ENCODE measurements at places on chromosomes 5 and 9. TPM values are rescaled to one million over a fixed set of nuclear protein-coding genes. Genes with fewer than 3 reads are reported as not detected.

- no peak for DNase-seq
These were observed 10.7 kb upstream of the IRX1 start for GRCh38 chr5:3584724-3585531.

- DNase-seq, result no peak
These were observed 8.8 kb upstream of the LCP2 start for GRCh38 chr5:170306381-170306831.

DNA sequence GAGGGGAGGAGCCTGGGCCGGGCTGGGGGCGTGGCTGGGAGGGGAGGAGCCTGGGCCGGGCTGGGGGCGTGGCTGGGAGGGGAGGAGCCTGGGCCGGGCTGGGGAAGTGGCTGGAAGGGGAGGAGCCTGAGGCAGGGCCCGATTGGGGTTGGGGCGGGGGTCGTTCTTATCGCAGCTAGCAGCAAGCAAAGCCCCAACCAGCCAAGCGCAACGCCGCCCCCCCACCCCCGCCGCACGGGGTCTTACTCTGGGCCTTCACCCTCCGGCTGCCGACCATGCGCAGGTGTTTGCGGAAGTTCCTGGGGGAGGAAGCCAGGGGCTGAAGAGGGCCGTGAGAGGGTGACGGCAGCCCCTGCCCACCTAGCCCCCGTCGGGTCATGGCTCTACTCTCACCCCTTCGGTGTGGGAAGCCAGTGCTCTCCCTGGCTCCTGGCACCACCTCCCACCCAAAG, 5.0 kb downstream of the NSMF start:
- peak; percentile 82 for DNase-seq

PAXX gene
- total RNA-seq, result 27.3 TPM

- peak; percentile 55 for DNase-seq
These were observed 10.4 kb upstream of the RXRA start for GRCh38 chr9:134315716-134316448.

DNA sequence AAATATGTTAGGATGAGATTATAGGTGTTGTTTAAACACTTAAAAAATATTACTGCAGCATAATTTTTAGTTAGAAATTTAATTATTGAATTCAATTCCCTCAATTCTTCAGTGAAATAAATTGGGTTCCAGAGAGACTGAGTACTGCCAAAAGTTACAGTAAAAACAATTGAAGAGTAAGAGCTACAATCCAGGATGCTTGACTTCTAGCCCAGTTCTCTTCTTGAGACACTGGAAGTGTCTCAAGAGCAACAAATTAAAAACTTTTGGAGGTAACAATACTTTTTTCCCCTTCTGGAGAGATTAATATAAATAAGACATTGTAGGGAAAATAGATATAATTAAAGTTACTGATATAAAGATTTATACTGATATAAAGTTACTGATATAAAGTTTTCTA, 8.3 kb downstream of the ITGA1 start:
- no peak for DNase-seq

SLC6A18 gene
- not detected for total RNA-seq

- DNase-seq, result no peak
These were observed 19.6 kb downstream of the ROR2 start for GRCh38 chr9:91930475-91930874.

GRCh38 chr5:55037046-55037771, 13.2 kb downstream of the GZMK start:
- DNase-seq, result no peak

DNA sequence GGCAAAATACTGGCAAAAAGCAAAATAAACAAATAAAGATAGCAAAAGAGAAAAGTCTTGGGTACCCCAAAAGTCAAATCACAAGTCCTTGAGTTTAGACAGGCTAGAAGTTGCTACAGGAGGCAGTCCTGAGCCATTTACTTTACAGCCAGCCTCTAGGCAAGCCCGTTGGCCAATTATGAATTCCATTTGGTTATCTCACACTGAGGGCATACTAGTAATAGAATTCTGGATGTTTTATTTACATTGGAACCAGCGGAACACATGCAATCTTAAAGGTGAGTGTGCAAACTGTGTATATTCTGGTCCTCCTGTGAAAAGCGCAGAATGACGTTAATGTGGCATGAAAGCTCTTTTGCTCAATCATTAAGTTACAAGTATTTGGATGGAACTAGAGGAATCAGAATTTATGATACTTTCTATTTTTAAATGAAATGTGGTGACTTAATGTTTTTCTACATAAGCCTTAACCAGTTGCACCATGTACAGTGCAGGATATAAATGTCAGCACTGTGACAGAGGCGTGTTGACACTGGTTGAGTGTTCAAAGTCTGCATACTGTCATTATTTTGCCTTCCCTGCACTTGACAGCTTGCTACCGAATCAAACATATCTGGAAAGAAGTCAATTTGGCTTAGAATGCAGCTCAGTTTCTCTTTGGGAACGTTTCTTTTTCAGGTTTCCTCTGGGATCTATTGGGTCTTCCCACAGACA, 7.9 kb downstream of the GDNF start:
- DNase-seq, result no peak

DNA sequence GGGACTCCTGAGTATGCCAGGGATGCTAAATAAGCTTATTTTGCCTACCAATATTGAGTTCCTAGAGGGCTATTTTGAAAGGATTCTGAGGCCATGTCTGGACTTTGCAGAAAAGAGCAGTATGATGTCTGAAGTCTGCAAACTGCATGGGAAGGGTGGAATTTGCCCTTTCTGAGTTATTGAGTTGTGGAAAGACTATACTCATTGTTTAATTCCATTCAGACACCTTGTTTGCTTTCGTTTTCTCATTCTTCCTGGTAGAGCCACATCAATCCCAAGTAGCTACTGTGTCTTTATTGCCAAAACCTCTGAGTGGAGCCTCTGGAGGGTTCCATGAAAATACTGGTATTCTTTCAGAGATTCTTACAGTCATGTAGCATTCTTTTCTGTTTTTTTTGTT, 50.9 kb upstream of the PPP1R2B start:
- no peak for DNase-seq

DNA sequence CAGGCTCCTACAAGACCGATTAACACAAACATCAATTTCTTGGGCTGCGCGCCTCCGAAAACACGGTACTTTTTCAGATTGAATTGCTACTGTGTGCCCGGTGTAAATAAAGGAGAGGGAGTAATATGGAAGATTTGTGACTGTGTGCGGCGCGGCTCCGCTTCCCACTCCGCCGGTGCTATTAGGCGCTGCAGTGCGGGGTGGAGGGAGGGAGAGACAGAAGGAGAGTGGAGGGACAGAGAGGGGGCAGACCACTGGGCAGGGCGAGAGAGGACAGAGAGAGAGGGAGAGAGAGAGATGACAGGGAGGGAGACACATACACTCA, 24.7 kb upstream of the RNU6ATAC start:
- DNase-seq, result peak; percentile 48

DNA sequence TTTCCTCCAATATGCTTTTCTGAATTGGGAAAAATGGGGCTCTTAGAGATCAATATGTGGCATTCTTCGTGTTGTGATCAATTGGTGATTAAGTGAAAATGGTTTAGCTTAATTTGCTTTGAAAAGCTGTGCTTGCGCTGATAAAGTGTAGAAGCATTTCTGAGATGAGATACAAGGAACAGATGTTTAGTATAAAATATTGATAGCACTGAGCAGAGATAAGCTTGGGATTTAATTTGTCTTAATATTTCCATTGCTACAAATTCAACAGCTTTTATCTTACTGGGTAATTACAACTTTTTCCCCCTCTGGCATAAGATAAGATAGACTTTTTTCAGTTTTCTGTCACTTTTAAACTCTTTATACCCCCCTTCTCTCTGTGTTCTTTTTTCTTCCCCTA, 2204.9 kb upstream of the WWC1 start:
- no peak for DNase-seq

ARHGEF37 gene
- 6.5 TPM for total RNA-seq

- DNase-seq, result no peak
These were observed 859 bp upstream of the GRIA1 start for GRCh38 chr5:153489611-153490010.

DNA sequence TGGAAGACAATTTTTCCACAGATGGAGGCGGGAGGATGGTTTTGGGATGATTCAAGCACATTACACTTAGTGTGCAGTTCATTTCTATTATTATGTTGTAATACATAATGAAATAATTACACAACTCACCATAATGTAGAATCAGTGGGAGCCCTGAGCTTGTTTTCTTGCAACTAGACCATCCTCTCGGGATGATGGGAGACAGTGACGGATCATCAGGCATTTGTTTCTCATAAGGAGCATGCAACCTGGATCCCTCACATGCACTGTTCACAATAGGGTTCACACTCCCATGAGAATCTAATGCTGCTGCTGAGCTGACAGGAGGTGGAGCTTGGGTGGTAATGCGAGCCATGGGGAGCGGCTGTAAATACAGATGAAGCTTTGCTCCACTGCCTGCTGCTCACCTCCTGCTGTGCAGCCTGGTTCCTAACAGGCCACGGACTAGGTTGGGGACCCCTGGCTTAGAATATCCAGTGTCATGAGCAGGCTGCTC, 1.6 kb downstream of the STKLD1 start:
- no peak for DNase-seq

DDX4 gene
- total RNA-seq, result not detected

- no peak for DNase-seq
These were observed 295.9 kb downstream of the PSAT1 start for GRCh38 chr9:78592811-78593210.

FOXD4L4 gene
- 0.15 TPM for total RNA-seq

- no peak for DNase-seq
These were observed 110.2 kb upstream of the ISL1 start for GRCh38 chr5:51273021-51273420.

DNA sequence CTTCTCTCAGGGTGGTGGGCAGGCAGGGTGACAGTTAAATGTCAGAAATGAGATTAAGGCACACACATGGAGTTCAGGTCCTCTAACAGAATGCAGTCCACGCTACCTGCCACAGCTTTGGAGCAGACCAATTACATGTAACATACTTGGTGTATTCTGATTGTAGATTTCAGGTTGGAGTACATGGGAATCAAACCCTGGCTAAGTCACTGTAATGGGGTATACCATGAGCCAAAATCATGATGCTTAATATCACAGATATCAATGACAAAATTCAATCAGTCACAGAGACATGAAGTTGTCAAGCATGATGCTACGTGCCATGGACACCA, 48.9 kb downstream of the MEF2C start:
- no peak for DNase-seq

- DNase-seq, result no peak
These were observed 728.8 kb downstream of the NR2F1-AS1 start for GRCh38 chr5:92852219-92852618.

ASPN gene
- 5.4 TPM for total RNA-seq

All from left lobe of liver (tissue), 2 donors.